Lower leg skin (tissue), 4 donors: ENCODE measurements at places on chromosomes 2 and 18.

DNA sequence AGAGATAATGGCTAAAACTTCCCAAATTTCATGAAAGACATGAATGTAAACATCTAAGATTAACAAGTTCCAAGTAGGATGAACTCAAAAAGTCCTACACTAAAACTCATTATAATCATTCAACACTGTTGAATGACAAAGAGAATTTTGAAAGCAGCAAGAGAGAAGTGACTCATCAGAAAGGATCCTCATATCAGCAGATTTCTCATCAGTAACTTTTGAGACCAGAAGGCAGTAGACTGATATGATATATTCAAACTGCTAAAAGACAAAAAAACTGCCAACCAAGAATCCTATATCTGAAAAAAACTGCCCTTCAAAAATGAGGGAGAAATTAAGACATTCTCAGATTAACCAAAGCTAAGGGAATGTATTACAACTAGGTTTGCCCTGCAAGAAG, 130.6 kb upstream of the OTX1 start:
- DNase-seq = no peak

GRCh38 chr2:233714121-233714520, 1.4 kb downstream of the UGT1A5 start:
- DNase-seq = no peak

GRCh38 chr2:226649871-226650660, 149.6 kb downstream of the IRS1 start:
- DNase-seq = peak; percentile 91

DNA sequence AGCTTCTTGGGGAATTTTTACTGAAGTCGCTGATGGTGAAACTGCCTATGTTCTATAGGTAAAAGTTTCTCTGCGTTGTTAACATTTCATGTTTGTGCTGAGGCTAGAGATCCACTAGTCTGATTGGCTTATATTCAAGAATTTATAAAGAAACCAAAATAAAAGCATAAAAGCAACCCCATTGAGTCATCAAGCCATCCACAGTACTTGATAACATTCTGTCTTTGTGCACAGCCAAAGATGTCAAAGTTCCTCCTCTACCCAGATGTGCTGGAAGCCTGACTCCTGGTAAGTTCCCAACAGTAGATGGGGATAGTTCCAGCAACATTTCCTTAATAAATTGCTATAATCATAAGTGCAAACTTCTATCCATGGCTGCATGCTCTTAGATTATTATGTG, 107.8 kb downstream of the TANC1 start:
- no peak for DNase-seq

- no peak for DNase-seq
Observed at GRCh38 chr2:7539077-7539476, 621.9 kb downstream of the RNF144A start.

- no peak for DNase-seq
Observed at GRCh38 chr18:31064130-31064529, 21.6 kb upstream of the DSC3 start.

DNA sequence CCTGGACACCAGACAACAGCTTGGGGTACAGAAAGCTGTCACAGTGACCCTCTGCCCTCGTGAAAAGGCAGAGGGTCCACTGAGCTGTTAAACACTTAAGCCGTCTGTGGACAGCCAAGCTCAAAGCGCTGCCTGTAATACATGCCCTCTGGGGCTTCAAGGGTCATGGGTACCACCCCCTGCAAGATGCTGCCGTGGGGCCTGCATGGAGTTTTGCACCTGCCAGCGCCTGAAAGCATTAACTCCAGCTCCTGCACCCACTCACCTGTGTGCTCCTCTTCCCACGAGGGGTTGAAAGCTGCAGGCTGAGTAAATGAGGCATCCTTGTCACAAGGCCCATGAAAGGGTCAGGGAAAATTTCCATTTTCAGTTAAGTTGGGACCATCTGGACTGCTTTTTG, 70.6 kb upstream of the PHLPP1 start:
- DNase-seq = no peak

DNA sequence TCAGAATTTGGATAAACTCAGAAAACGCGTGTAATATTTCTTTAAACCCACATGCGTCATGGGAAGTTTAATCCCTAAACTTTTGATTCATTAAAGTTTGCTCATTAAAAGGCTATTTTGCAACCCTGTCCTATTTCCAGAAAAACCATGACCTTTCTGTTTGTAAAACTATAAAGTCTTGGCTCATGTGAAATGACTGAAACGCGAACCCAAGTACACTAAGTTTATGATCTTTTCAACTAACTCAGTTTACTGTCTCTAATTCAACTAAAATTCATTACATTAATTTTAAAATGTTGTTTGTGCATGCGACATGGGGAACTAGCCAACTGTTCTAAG, 3.9 kb upstream of the RPL31 start:
- no peak for DNase-seq

- DNase-seq = peak; percentile 57
Observed at GRCh38 chr2:239695728-239696240, 295.0 kb upstream of the HDAC4 start.

- no peak for DNase-seq
Observed at GRCh38 chr18:13577781-13578180, 148.6 kb downstream of the FAM210A start.
